ENCODE measurements at places on chromosomes 7 and 10.
A peak's percentile ranks its signal among the peaks of the same experiment; 100 is the strongest.

GRCh38 chr7:123871998-123872867 is 27.3 kb downstream of the HYAL4 start:
- DNase-seq: peak; percentile 13

DNA sequence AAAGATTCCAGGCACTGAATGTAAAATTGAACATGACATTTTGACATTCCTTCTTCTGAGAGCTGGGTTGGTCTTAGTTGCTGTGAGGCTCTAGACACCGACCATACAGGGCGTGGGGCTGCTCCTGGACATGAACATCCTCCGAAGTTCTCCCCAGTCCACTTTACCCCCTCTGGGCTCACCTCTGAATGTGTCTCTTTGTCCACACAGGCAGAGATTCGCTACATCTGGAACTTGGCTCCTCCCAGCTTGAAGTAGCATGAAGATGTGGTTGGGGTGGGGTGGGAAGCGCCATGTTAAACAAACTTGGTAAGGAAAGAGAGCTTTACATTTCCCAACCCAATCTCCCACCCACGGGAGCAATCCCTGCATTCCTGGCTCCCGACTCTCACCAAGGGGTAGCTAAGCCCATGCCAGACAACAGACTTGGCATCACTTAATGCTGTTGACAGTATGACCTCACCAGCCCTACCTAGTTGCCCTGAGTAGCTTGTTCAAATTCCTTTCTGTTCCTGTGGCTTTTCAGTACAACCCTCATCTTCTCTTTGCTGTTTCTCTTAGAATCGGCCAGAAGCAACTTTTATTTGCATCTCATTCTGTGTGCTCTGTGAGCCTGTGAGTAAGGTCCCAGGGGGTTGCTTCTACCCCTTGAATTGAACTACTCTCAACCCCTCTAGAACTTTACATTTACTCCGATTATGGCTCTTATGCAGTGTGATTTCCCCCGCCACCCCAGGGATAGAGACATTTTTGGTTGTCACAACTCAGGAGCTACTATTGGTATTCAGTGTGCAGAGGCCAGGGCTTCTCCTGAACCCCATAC is 211.4 kb downstream of the SEC23IP start:
- no peak for DNase-seq

DNA sequence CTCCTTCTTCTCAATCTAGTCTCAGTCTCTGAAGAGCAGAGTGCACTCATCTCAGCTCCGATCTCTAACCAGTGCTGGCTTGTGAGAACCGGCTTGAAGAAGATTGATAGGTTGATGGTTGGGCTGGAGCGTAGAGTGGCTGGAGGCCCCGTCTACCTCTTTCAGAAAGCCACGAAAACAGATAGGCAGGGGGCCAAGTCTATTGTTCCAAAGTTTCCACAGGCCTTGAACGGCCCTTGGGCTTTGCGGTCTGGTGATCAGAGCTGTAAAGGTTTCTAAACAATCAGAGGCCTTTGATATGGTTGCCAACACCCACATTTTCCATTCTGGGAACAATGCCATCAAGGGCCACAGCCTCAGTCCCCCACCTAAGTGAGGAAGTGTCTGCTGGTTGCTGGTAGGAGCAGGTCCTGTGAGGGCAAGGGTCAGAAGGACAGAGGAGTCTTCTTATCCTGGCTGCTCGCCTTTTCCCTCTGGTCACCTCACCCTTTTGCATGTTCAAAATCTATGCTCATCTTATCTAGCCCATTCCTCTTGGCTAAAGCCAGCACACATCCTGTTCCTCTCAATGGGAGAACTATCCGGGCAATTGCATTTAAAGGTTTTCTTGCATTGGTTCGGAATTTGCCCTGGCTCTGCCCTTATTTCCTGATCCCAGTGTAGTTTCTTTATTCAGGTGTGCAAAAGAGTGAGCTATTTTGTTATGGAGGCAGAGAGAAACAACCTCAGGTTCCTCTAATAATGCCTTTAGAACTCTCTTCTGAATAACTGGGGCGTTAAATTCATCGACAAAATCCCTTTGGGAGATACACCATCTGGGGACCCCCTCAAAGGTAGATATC is 70.3 kb upstream of the KMT2E start:
- DNase-seq: peak; percentile 84

DNA sequence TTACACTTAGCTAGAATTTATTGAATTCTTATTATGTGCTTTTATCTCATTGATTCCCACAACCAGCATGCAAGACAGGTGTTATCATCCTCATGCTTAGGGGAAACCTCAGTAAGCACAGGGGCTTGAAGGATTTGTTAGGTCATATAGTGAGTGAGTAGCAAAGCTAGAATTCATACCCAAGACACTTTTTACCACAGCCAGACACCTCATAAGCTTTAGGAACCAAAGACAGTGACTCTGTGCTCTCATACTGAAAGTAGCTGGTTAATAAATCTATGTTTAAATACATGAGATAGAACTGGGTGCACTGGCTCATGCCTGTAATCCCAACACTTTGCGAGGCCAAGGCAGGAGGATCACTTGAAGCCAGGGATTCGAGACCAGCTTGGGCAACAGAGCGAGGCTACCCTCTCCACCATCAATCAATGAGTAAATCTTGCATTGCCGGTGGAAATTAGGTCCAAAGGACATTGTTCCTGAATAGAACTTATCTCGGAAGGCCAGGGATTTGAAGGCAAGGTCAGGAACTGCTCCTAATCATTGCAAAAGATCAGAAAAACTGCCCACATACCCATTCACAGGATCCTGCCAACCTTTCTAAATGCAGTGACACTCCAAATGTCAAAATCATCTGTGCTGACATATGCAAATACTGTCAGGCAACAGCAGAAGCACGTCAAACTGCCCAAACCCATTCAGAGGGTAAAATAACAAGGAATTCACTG is 523.5 kb downstream of the PARD3 start:
- DNase-seq: no peak

DNA sequence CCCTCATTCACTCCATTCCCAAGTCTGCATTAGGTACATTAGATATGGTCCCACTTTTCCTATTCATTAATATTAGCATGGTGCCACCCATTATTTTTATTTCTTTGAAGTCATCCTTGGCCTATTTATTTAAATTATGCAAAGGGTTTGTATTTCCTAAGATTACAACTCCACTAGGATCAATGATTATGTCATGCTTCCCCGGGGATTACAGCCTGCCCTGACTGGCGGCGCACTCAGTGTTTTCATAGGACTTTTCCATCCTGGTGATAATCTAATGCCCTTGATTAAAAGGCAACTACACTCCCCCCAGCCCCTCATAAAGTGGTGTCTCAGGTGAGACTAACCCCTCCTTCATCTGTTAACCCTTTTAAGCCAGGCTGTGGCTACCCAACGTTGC is 187.2 kb downstream of the POU6F2 start:
- DNase-seq: no peak

DNA sequence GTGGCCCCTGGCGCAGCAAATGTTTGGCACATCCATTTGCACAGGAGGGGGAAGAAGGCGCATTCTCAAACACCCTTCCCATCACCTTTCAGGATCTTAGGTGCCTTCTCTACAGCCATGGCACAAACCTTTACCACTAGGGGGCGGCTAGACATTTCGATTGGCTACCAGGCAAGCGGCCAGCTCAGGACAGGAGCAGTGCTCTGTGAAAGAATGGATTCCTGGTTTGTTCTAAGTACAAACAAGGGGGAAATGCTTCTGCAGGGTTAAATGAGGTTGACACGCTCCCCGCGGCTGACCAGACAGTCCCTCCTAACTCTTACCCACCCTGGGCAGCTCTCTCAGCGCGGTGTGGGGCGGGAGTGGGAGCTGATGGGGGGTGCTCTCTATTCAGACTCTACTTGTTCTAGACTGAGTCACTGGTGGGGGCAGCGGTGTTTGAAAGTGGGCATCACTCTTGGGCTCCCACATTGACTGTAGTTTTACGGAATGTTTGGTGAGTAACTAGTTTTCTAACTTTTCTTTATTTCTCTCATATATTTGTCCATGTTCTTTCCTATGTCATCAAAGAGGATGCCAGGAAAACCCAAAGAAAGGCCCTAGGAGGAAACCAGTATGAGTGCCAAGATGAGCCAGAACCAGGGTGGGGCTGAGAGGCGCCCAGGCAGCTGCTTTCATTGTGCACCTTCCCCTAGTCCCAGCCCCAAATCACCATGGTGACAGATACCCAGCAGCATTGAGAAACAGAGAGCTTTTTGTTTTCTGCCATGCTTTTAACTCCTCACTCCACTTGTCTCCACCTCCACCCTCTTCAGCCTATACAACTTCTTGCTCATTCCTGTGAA is 61.4 kb upstream of the GPR158 start:
- peak; percentile 16 for DNase-seq

DNA sequence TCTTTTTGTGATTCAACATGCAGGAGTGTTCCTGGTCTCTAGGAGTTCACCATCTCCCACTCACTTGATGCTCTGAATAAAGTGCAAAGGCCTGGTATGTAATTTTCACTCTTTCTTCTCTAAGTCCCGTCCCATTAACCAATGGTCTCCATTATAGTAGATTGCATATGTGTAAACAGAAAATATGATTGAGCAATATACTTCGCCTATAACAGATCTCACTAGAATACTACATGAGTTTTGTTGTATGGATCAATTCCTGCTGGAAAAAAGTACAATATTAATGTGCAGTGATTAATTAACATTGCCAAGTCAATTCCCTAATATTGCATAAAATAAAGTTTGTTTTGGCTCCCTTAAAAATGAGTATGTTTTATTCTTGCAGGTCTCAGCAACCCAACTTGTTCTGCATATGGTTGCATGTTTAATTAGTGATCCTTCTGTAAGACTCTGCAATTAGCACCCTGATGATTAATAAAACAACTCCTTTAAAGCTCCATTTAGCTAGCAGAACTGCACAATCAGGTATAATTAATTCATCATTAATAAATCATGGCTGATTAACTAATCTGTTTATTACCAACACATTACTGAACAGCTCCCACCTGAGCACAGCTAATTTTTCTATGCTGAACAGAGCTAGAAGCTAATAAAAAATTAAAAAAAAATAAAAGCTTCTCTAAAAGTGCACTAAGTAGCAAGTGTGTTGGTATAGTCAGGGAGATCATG is 37.8 kb upstream of the ATOH7 start:
- no peak for DNase-seq

DNA sequence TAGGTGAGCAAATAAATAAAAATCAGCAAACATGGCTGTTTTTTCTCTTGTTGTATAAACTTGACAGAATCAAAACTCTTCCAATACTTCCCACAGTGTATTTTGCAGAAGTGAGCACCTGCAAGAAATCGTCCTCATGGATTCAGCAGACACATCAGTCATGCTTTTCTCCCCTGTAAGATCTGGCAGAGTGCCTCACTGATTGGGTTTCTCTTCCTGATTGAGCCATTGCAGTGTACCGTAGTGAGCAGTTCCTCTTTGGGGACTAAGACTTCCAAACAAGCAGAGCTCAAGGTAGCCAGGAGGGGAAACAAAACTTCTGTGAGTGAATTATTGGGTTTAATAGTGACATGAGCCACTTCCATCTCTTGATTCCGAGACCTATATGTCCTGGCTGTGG is 2.2 kb upstream of the CCDC3 start:
- DNase-seq: no peak

GRCh38 chr10:64959883-64960282 is 1438.7 kb downstream of the REEP3 start:
- DNase-seq: no peak

All from CD4-positive, alpha-beta T cell treated with Interleukin-4 for 1 hour (primary cell).